ELF-1 (cell line): ENCODE measurements at places on chromosomes 7 and 10.
A peak's percentile ranks its signal among the peaks of the same experiment; 100 is the strongest.

- DNase-seq = no peak
Observed at GRCh38 chr7:112886208-112886607, 96.0 kb upstream of the TMEM168 start.

DNA sequence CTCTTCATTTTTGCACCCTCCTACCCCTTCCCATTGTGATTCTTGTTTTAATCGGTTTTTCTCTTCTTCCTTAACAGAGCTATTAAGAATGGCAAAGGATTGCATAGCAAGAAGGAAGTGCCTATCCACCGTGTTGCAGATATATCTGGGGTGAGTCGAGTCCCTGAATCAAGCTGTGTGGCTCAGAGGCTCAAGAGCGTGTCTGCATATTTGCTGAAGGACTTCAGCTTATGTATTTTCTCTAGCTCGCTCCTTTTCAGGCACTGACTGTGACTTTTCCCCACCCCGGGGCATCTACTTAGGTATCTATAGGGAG, 126.6 kb downstream of the LRRC4 start:
- DNase-seq = no peak

GRCh38 chr10:128364631-128365030, 238.4 kb upstream of the MKI67 start:
- no peak for DNase-seq

DNA sequence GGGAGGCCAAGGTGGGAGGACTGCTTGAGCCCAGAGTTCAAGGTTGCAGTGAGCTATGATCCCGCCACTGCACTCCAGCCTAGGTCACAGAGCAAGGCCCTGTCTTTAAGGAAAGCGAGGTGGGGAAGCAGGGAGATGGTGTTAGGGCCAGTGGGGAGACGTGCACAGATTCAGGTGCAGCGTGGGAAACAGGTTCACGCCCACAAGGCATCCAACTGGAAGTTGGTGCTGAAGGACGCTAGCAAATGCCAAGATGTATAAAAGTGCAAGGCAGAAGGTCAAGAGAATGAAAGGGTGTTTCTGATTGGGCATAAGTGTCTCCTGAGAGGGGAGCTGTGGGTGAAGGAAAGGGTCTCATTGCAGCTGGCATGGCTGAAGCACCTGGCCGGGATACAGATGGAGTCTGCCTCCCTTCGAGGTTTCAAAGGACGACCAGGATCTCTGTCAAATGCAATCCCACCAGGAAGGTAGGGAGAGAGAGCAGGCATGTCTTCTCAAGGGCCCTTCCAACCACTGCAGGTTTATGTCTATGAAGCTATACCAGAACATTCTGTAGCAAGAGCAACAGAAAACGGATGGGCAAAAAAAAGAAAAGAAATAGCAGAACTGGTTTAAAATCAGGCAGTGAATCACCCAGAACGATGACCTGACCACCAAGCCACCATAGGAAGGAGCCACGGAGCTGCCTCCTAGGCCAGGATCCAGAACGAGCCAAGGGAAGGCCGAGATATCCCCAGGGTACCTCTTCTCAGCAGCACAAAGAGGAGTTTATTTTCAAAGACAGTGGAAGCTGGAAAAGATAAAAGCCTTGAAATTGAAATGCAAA, 43.2 kb downstream of the GSDME start:
- DNase-seq = no peak

GRCh38 chr10:53325066-53325465, 552.5 kb upstream of the MBL2 start:
- no peak for DNase-seq

DNA sequence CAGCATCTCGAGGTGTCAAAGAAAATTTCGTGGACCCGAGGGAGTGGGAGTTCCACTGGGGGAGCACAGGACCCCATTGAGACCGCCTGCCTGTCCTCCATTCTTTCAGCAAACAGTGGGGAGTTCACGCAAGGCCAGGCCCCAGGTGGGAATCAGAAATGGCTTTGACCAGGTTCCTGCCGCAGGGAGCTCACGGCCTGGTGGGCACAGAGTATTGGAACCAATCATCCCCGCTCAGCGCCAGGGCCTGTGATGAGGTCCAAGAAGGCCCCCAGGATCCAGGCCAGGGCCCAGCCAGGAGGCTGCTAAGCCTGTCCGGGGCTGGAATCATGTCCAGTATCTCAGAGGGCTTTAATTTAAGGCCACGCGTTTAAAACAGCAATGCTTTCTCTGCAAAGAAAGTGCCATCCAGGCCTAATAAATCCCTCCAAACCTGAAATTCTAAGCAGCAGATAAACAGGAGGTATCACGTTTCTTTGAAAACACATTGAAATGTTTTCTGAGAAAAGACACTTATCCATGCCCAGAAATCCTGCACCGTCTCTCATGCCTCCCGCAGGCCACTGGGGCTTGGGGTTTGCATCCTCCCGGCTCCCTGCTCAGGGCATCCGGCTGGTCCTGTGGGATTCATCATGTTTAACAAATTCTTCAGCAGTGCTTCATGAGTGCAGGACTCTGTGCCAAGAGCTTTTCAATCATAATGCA, 125.7 kb downstream of the OAT start:
- no peak for DNase-seq

GRCh38 chr10:73979141-73979808, 18.6 kb upstream of the VCL start:
- no peak for DNase-seq

DNA sequence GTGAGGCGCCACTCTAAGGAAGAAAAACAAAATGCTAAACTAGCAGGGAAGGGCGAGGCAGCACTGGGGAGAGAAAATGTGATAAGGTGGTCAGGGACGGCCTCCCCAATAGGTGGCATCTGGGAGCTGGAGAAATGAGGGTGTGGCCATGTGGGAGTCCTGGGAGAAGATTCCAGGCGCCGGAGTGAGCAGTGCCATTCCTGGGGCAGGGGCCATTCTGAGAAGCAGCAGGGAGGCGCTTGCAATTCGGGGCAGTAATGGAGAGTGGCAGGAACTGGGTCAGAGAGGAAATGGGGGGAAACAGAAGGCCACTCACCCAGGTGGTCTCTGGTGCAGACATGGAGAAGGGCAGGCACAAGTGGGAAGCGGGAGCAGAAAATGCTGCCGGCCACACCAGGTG, 61.8 kb upstream of the LRRC18 start:
- DNase-seq = peak; percentile 70

- no peak for DNase-seq
Observed at GRCh38 chr10:11293332-11293731, 275.7 kb downstream of the CELF2 start.

DNA sequence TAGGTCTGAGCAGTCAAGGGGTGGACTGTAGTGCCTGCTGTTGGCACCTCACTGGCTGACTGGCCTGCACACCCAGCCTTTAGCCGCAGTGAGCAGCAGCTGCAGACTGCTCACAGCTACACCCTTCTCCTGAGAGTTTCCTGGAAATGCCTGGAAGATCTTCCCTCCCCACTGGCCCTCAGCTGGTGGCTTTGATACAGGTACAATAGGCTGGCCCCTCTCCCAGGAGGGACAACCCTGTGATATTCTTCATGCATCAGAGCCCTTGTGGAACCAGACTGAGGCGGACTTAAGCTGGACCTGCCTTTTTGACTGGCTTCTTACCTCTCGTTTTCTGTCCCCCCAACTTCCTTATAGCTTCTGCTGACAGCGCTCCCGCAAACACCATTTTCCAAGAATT, 6.4 kb downstream of the GCK start:
- DNase-seq = no peak

DNA sequence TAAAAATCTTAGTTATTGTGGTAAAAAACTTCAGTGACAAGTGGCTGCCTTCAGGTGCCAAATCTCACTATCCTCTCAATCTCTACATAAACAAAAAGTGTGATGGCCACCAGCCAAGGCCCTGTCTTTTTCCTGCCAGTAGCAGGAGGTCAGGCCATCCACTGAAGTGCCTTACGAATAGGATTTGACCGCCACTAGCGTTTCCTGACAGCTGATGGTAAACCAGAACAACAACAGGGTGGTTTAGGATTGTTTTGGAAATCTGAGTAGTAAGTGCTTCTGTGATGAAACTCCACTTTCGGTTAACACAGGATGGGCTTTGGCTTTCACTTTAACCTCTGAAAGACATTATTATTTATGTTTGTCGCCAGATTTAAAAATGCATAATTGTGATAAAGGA, 55.7 kb upstream of the OGDHL start:
- DNase-seq = no peak
